ENCODE measurements at places on chromosomes 5 and 9.

DNA sequence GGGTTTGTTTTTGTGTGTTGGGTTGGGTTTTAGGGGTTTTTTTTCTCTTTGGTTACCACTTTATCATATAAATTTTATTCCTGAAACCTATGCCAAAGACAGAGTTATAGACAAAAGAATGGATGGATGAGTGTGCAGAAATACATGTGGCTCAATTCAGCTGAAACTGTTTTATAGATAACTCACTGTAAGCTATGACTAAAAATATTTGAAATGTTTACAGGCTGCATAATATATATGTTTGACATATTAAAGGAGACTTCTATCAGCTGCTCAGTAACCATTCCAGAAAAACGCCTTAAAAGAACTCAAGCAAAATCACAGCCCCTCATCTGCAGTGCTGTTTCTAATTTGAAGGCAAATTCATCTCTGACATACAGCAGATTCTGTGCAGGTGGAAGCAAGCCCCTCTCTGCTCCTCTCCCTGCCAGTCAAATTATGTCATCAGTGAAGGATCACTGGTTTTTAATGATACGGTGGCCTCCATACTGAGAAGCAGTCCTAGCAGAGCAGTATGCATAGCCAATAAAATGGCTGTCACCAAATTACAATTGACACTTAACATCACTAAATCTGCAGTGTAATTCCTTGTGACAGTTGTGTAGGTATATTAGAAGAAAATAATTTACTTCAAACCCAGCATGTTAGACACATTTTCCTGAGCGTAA, 301.6 kb downstream of the NR2F1-AS1 start:
- no peak for DNase-seq

- no peak for DNase-seq
Measured at GRCh38 chr5:15442193-15442570, 57.8 kb upstream of the FBXL7 start.

DNA sequence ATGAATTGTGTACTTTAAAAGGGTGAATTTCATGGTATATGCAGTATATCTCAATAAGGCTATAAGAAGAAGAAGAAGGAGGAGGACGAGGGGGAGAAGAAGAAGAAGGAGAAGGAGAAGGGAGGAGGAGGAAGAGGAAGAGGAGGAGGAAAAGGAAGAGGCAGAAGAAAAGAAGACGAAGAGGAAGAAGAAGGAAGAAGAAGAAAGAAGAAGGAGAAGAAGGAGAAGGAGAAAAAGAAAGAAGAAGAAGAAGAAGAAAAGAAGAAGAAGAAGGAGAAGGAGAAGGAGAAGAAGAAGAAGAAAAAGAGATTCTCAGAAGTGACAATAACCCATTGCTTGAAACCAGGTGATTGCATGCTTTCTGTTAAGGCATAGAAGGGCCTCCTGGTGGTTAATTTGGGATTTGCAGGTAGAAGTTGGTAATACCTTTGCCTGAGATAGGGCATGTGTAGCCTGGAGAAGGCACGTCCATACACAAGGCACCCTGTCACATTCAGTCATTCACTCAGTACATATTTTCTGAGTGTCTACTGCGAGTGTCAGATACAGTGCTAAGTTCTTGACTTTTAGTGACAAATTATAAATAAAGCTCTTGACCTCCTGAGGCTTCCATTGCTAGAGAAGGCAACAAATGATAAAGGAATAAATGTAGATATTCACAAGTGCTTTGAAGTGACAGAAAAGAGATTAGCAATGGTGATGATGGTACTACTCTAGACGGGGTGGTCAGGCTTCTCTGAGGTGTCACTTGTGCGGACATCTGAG, 231.3 kb downstream of the NPR3 start:
- no peak for DNase-seq

- no peak for DNase-seq
Measured at GRCh38 chr9:10804486-10804885, 191.7 kb upstream of the PTPRD start.

DNA sequence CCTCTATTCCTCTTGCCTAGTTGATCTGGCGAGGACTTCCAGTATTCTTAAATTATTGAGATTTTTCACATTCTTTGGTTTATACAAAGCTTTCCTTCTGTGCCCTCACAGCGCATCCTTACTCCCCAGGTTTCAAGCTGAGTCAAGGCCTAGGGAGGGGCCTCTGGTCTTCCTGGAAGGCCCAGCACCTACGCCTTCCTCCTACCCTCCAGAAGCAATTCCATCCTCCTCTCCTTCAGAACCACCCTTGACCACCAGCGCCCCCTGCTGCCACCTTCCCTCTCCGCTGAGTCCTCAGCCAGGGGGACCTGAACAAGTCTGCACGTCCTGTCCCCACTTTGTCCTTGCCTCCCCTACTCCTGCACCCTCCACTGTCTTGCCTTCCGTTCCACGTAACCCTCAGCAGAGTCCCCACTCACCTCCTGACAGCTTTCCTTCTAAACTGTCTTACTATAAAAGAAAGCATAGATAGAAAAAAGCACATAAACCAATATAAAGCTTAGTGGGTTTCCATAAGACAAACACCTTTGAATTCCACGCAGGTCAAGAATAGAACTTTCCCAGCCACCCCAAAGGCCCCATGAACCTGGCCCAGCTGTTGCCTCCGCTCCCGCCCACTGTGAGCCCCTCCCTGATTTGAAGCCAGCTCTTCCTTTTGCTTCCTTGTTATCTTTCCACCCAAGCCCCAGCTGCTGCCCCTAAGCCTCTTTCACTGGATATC, 63.0 kb upstream of the CTSL start:
- no peak for DNase-seq

Measured in DMS153 (cell line).